Activated CD4-positive, alpha-beta T cell treated with anti-CD3 and anti-CD28 coated beads for 4 hours (primary cell): ENCODE measurements at places on chromosomes 12 and 14.
A peak's percentile ranks its signal among the peaks of the same experiment; 100 is the strongest.

- no peak for DNase-seq
Measured at GRCh38 chr12:9730011-9730410, 2.9 kb downstream of the CLECL1 start.

GRCh38 chr14:104983231-104983721, 2.3 kb upstream of the CLBA1 start:
- DNase-seq, result no peak

GRCh38 chr12:114347861-114348260, 58.1 kb downstream of the TBX5 start:
- no peak for DNase-seq

GRCh38 chr12:67377021-67377420, 107.9 kb downstream of the CAND1 start:
- DNase-seq, result no peak

DNA sequence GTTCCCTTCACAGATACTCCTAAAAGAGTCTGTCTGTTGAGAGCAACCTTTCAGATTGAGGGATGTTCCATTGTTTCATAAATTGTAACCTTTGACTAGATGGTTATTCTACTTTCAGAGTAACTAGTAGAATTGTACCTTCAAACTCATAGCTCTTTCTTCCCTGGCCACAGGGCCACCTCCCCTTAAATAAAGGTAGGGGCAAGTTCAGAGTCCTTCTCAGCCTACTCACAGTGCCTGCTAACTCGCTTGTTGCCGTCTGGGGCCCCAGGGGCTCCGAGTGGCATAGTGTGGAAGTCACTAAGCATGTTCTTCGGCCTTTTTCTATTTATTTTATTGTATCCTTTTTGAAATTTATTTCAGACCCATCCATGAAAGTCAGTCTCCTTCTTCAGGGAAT, 250.4 kb downstream of the ALX1 start:
- no peak for DNase-seq

GRCh38 chr12:38745601-38746000, 159.8 kb downstream of the CPNE8 start:
- no peak for DNase-seq

DNA sequence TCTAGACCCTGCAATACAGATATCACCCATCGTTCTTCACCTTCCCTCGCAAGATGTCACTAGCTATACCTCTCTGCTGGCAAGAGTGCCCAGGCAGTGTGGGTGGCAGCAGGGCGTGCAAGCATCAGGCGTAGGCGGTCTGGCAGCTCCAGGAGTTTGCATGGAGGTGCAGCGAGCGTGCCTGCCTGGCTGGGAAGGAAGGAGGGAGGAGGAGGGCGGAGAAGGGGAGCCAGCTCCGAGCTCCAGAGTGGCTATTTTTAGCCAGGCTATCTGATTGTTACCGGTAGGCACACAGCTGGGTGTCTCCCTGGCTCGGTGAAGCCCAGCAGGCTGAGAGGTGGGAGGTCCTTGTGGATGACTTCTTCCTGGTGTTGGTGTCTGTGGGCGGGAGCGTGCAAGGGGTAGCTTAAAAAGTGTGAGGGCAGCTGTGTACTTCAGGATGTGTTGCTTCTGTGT, 6.2 kb downstream of the FOXJ2 start:
- peak; percentile 35 for DNase-seq

DNA sequence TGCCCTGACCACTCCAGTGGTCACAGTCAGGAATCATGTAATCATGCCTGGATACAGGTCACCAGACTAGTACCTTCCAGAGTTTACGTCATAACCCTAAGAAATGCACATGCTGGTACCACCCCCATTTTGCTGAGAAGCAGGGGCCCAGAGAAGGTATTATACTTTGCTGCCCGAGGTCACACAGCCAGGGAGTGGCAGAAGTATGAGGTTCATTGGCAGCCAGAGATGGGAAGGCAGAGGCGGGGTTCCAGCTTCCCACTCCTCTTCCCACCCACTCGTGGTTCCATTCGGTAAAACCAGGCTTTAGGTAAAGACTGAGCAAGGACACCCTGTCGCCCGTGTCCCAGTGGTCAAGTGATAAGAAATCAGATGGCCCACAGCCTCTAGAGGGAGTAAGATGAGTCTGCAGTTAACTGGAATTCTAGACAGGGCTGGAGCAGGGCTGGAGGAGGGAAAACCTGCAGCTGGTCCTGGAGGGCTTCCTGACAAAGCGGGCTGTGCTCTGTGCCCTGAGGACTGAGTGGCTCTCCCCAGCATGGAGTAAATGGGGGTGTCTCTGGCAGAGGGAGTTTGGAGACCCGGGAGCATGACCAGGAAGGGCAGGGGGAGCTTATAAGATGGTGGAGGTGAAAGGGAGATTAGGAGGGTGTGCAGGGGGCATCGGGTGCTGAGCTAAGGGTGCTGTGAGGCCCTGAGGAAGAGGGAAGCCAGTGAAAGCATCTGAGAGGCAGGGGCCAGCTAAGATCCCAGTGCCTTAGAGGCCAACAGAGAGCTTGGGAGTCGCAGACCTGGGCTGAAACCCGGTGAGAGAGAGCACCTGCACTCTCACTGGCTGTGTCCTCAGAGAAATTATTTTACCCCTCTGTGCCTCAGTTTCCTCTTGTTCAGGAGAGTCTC, 5.7 kb downstream of the FAM222A start:
- DNase-seq, result no peak

DNA sequence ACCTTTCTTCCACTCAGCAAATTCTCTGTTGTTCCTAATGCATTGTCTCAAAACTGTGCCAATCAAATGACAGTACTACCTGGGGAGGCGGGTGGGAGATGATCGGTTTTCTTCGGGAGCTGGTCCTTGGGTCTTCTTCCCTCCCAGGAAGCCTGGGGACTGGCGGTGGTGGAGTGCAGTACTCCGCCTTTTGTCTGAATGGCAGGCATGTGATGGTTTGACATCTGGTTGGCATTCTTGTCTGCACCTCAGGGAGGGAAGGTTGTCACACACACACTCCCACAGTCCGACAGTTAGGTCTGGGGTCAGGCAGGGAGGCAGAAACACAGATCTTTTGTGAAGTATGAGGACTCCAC, 114.8 kb downstream of the SNAPC1 start:
- no peak for DNase-seq

GRCh38 chr12:49904601-49905000, 901 bp upstream of the FAIM2 start:
- no peak for DNase-seq

DNA sequence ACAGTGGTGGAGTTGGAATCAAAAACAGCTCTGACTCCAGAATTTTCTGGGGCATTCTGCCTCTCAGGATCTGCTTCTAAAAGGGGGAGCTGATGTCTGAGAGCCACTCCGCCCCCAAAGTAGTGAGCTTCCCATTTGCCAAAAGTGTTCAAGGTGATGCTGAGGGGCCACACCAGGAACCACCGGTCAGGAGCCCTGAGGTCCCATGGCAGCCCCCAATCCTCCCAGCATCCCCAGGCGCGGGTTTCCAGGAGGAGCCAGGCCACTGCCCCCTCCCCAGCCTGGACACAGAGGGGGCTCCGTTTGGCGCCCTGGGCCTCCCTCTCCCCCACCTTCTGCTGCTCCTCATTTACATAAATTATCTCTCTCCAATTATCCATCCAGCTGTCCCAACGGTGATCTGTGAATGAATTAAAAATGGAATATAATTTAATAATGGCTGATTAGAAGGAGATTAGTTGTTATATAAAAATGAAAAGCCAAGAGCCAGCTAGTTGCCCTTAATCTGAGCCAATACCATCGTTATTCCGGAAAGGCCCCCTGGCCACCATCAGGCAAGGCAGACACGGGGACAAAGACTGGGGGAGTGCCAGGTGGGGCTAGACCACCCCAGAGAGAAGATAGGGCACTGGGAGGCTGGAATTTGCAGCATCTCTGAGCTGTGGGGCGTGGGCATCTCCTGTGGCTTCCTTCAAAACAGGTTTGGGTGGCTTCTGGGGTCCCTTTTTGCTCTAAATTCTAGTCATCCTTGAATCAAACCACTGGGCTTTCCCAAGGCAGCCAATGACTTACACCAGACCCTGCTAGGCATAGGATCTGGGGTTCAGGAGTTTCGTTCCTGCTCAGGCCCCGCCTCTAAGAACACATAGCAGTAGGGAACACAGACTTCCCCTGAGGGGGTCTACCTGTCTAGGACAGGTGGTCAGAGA, 19.7 kb upstream of the VSX2 start:
- no peak for DNase-seq

- no peak for DNase-seq
Measured at GRCh38 chr12:54337280-54337842, 12.4 kb downstream of the COPZ1 start.

DNA sequence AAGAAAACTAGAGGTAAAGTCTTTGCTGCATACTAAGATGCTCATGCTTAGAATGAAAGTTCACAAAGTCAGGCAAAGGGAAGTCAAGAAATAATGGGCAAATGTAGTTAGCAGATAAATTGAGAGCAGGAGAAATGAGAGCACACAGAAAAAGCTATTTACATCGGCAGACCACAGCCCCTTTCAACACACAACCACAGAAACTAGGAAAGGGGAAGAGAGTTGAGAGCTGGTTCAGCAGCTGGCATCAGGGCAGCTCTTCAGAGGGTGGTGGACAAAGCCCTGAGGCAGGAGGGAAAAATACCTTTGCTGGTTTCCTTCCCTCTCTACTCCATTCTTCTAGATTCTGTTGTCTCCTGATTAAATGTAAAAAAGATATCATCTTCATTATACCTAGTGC, 95.4 kb upstream of the ANO4 start:
- DNase-seq, result no peak

DNA sequence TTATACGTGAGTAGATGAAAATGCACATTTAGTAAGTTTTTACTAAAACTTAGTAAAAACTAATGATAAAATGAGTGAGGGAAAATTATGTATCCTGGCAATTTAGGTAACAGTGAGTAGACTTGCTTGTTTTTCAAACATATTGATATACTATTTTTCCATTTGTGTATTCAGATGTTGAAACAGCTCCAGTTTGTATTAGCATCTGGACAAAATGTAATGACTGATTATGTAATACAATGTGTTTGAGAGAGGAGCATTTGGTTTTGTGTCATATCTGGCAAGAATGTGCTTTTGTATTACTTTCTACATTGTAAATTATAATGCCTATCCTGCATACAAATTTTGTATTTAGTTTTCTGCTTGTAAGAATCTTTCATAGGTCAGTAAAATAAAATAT, 5.6 kb downstream of the CNOT2 start:
- no peak for DNase-seq

DNA sequence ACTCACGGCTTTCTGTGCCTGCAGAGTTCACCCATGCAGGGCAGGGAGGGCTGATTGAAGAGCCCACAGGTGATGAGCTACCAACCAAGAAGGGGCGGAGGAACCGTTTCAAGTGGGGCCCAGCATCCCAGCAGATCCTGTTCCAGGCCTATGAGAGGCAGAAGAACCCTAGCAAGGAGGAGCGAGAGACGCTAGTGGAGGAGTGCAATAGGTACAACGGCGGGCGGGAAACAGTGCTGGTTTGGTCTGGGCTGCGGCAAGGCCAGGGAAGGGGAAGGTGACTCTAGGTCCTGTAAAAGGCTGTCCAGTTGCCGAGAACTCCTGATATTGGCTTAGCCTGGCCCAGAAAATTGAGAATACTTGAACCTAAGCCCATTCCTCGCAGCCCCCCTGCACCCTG, 15.2 kb downstream of the HNF1A start:
- DNase-seq, result no peak

DNA sequence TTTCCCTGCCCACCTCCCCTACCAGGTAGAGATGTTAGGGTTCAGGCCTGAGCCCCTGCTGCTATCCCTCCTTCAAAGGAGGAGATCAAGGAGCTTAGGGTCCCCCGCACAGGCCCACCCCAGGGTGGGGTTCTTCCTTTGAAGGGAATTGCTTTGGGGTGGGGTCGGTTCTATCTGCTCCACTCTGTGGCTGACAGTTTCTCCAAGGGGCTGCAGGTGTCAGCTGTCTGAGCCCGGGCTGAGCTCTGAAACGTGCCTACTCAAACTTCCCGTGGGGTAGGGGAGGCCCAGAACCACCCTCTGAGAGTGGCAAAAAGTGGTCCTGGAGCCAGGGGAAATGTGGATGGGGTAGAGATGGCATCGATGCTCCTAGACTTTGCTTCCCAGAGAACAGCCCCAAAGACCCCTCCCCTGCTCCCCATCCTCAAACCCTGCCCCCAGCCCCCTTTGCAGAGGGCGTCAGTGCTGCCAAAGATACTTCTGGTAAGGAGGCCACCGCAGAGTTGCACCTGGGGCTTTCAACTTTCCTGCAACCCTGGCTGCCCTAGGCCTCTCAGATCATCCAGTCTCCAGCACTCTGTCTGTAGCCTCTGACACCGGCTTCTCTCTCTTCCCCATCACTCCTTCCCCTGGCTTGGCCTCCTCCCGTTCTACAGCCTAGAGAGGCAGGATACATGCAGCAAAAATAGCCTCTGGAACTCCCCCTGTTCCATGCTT, 6.3 kb upstream of the CD4 start:
- no peak for DNase-seq

GRCh38 chr12:51378749-51379148, 12.5 kb downstream of the GALNT6 start:
- no peak for DNase-seq

DNA sequence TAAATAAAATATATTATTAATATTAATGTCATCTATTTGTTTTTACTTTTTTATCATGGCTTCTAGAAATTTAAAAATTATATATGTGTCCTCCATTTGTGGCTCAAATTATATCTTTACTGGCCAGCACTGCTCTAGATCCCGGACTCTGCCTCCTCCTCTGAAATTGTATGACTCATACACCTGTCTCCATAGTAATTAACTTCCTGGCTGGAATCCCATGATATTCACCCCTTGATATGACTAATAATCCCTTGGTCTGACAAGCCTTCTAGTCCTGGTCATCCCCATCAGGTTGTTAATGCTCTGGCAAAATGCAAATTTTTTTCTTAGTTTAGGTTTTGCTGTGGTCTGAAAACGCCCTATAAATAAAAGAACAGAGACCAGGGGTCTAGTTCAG, 116.2 kb downstream of the BMP4 start:
- DNase-seq, result no peak

DNA sequence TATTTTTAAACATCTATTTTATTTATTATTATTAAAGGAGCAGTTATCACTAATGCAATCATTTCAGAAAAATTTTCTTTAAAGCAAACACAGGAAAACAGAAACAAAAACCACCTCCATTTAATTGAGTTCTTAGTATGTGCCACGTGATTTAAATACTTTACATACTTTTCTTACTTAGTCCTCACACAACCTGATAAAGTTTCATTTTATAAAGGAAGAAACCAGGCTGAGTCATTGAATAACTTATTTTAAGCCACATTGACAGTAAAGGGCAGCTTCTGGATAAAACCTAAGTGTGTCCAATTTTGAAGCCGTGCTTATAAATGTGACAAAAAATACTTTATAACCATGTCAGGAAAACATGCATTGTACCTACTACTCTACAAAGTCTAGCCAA, 57.1 kb upstream of the PCED1B start:
- no peak for DNase-seq

- DNase-seq, result no peak
Measured at GRCh38 chr12:5870183-5870582, 74.9 kb downstream of the ANO2 start.

- no peak for DNase-seq
Measured at GRCh38 chr14:71426001-71426400, 506.2 kb upstream of the RGS6 start.

- no peak for DNase-seq
Measured at GRCh38 chr14:104238424-104239184, 100.2 kb downstream of the KIF26A start.
